Activated CD8-positive, alpha-beta memory T cell treated with anti-CD3 and anti-CD28 coated beads for 1 hour (primary cell): ENCODE measurements at places on chromosomes 4 and X.

DNA sequence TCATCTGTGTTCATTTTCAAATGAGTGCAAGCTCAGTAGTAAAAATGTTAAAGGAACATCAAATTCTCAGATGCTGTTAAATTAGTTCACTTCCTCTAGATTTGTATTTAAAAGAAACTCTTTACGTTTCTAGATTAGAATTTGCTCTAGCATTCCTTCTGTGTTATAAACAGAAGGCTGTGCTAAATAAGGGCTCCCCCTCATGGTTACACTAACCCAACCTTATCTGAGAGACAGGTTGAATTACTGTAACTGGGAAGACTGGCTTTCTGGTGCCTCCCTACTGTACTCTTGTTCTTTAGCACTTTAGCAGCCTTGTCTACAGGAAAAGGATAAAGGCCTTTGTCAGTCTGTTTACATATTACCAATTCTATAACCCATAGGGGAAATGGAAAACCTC is 56.8 kb downstream of the RXFP1 start:
- no peak for DNase-seq

- DNase-seq: no peak
Observed at GRCh38 chr4:90198086-90198847, 71.1 kb downstream of the CCSER1 start.

- no peak for DNase-seq
Observed at GRCh38 chr4:26290321-26290720, 30.5 kb upstream of the RBPJ start.

DNA sequence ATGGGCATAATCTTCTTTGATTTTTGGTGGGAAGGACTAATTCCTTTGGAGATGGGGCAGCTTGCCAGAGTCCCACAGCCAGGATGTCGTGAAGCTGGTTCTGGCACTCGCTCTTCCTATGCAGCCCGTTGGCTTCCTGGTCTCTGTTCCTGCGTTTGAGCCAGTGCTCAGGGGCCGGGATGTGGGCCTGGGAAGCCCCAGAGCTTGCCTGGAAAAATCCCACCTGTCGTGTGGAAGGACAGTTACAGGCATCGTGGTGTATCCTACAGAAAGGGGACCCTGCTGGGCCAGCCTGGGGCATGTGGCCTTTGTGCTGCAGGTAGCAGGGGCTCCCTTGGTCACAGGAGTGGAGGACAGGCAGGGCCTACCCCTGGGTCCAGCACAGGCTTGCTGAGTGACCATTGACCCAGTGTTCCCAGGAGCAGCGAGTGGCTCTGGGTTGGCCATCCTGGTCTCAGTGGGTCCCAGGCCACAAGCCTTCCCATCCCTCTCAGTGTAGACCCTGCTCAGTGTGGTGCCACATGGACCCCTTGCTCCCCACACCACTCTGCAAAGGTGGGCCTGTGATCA is 50.2 kb downstream of the ADRA2C start:
- no peak for DNase-seq

GRCh38 chr4:21946858-21947257 is 1.7 kb downstream of the KCNIP4 start:
- no peak for DNase-seq

GRCh38 chr4:124854968-124855367 is 142.4 kb upstream of the ANKRD50 start:
- DNase-seq: no peak

DNA sequence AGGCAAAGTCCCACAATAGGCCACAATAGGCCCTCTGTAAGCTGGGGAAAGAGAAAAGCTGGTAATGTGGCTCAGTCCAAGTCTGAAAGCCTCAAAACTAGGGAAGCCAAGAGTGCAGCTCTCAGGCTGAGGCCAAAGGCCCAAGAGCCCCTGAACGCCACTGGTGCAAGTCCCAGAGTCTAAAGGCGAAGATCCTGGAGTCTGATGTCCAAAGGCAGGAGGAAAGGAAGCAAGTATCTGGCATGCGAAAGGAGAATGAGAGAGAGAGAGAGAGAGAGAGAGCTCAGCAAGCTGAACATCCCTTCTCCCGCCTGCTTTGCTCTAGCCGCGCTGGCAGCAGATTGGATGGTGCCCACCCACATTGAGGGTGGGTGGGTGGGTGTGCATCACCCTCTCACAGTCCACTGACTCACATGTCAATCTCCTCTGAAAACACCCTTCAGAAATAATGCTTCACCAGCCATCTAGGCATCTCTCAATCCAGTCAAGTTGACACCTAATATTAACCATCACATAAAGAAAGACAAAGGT is 30.9 kb upstream of the ELF2 start:
- DNase-seq: no peak

DNA sequence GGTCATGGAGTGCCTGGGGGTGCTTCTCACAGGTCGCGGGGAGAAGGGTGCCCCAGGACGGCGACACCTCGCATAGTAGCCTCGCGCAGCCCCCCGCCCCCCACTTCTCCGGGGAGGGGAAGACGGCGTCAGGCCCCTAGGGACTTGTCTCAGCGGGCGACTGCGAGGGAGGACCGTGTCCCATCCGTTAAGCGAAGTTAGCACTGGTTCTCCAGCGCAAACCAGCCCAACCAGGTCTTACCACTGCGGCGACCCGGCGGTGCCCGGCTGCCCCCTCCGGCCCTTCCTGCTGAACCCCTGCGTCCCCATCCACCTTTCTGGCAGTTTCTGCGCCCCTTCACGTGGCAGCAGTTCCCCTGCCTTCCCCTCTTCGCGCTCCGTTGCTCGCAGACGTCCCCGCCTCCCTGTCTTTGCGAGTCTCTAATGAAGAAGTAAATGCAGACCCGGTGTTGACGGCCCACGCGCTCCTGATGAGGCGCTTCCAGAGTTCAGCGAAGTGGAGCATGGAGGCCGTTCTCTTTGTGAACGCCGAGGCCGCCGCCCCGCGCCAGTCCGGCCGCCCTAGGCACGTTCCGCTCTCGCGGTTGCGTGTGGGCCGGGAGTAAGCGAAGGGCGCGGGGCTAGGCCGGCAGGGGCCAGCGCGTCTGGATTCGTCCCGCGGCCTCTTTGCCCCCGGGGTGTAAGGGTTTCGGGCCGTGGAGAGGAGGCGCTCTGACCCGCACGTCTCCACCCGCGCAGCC is 3.0 kb downstream of the SLIT2 start:
- no peak for DNase-seq

GRCh38 chr4:83112678-83113428 is 1.7 kb downstream of the PLAC8 start:
- no peak for DNase-seq

- no peak for DNase-seq
Observed at GRCh38 chr4:23333556-23333945, 556.3 kb downstream of the PPARGC1A start.

DNA sequence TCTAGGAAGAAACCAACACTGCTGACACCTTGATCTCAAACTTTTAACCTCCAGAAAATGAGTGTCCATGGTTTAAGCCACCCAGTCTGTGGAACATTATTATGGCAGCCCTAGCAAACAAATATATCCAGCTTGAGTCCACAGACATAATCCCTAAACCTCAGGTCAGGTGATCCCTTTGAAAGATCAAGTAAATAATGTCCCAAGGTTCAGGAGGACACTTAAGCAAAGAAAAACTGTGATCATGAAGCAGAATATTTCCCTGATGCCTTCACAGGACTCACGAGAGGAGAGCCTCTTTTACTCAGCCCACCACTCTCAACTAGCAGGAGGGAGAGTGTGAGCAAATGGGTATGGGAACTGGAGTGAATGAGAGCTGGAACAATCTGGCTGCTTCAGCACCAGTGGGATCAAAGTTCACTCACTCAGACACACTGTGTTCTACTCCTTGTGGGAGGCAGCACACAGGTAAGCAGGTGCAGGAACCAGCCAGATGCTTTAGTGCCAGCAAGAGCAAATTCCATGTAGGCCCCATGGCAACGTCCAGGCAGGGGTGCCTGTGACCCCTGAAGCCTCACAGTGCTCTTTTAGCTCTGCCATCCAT is 608.4 kb downstream of the RAB28 start:
- no peak for DNase-seq

DNA sequence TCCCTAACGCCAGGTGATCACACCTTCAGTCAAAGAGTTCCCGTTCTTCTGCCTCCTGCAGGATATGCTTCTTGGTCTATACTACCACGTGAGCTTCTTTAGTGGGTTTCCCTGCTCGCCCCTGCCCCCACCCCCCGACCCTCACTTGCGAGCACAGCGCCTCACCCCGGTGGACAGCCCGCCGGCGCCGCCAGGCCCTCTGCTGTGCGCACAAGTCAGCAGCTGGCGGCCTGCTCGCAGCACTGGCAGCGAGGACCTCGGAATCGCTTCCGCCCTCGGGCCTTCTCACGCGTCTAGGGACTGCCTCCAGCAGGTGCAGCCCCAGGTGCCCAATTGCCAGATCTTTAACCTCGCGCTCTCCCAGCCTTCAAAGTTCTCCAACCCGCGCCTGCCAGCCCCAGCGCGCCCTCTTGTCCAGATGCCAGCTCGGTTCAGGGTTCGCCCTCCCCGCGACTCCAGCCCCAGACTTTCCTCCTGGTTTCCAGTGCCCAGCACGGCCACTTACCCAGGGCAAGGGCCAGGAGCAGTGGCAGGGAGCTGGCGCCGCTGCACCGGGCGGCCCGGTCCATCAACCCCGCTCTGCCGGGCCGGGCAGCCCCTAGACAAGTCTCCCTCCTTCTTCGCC is 454 bp downstream of the BTC start:
- DNase-seq: no peak

- no peak for DNase-seq
Observed at GRCh38 chrX:48789366-48790220, 3.2 kb downstream of the GATA1 start.
